ENCODE measurements at places on chromosomes 5 and 9. TPM values are rescaled to one million over a fixed set of nuclear protein-coding genes. Genes with fewer than 3 reads are reported as not detected.
A peak's percentile ranks its signal among the peaks of the same experiment; 100 is the strongest.

DNA sequence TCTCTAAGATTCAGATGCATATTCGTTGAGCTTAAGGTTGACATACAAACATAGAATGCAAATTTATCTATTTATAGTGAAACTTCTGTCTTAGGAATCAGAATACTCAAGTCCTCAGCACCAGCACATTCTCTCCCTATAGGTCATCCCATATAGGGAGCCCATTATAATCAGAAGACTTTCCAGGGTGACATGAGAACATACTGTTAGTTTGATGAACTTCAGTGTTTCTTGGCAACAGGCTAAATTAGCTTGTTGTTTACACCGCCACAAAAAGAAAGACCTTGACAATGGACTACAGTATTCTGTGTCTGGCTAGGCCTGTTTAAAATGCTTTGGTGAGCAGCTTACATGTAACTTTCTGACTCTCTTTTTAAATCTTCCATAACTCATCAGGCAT lies 104.2 kb downstream of the TAF11L14 start:
- no peak for DNase-seq

INIP gene
- total RNA-seq = 22.0 TPM

- no peak for DNase-seq
These were observed 69.6 kb downstream of the MAN2A1 start for GRCh38 chr5:109759306-109759705.

GRIN3A gene
- not detected for total RNA-seq

TMEM141 gene
- 32.5 TPM for total RNA-seq

DNA sequence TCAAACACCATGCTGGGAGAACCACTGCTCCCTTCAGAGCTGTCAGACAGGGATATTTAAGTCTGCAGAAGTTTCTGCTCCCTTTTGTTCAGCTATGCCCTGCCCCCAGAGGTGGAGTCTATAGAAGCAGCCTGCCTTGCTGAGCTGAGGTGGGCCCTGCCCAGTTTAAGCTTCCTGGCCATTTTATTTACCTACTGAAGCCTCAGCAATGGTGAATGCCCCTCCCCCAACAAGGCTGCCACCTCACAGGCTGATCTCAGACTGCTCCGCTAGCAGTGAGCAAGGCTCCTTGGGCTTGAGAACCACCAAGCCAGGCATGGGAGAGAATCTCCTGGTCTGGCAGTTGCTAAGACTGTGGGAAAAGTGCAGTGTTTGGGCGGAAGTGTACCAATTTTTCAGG lies 205.5 kb upstream of the PTGER4 start:
- DNase-seq = no peak

DNA sequence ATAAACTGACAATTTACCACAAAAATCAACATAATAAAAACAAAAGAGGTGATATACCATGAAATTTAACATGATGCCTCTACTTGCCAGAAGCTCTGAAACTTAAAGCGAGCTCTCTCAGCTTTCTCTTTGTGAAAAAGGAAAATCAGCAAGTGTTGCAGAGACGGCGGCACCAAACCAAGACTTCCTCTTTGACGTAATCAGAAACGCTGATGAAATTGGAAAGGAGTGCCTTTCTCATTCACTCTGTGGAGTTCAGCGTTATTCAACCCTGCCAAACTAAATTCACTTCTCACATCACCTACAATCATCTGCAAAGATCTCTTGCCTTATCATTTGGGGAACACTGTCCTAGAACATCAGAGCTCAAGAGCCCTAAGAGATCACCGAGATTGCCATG lies 32.2 kb downstream of the ANXA6 start:
- DNase-seq = no peak

- no peak for DNase-seq
These were observed 10.2 kb upstream of the ERGIC1 start for GRCh38 chr5:172823840-172824362.

HTR4 gene
- total RNA-seq = not detected

ESM1 gene
- total RNA-seq = not detected

- DNase-seq = no peak
These were observed 67.4 kb upstream of the DMRTA1 start for GRCh38 chr9:22379272-22379671.

LPAR1 gene
- total RNA-seq = 35.4 TPM

- no peak for DNase-seq
These were observed 15.1 kb downstream of the GPSM1 start for GRCh38 chr9:136342181-136343120.

HAVCR2 gene
- not detected for total RNA-seq

- no peak for DNase-seq
These were observed 111.0 kb upstream of the PTCH1 start for GRCh38 chr9:95627802-95628201.

DNA sequence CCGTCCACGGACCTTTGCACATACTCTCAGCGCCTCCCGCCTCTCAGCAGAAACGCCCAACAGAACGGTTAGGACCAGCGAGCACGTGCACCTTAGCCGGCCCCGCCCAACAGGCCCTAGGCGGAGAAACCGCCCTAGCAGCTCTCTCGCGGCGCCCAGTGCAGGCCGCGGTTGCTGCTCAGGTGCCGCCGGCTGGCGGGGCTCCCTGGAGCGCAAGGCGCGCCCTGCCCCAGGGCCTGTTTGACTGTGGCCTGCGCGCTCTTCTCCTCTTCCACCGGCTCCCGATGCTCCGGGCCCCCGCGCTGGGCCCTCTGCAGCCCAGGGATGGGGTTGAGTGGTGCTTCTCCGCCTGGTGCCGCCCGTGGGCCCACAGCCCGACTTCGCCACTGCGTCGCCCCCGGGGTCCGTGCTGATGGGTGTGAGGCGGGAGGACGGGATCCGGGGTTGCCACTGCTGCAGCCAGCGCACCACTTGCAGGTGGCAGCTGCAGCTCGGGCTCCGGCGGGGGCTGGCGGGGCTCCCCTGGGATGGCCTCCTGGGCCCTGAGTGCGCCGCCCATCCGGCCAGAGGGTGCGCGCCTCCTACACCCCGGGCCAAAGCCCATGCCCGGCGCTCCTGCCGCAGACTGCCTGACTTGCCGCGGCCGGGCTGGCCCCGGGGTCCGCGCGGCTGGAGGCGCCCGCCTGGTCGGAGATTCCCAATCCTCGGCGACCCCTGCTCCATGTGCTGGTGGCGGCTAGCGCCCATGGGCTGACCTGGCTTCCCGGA lies 1889.4 kb upstream of the CDH9 start:
- DNase-seq = peak; percentile 85

PCDHGA7 gene
- 0.17 TPM for total RNA-seq

PKD2L2 gene
- total RNA-seq = not detected

PCDHGB6 gene
- total RNA-seq = 56.8 TPM

DNA sequence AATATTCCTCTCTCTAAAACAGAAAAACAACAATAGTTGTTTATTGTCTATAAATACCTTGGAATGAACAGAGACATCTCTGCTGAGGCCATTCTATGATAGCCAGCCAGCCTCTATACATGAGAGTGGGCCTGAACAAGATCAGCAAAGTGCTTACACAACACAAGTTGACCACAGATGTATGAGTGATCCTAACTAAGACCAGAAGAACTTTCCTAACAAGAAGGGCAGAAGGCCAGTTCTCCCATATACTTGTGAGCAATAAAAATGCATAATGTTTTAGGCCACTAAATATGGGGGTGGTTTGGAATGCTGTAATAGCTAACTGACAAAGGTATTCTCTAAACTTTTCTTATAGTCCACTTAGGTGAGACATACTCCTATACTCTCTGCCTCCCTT lies 345.7 kb downstream of the SPATA31D1 start:
- DNase-seq = no peak

GRCh38 chr5:138936225-138936967 lies 61.3 kb upstream of the LRRTM2 start:
- DNase-seq = peak; percentile 75

DNA sequence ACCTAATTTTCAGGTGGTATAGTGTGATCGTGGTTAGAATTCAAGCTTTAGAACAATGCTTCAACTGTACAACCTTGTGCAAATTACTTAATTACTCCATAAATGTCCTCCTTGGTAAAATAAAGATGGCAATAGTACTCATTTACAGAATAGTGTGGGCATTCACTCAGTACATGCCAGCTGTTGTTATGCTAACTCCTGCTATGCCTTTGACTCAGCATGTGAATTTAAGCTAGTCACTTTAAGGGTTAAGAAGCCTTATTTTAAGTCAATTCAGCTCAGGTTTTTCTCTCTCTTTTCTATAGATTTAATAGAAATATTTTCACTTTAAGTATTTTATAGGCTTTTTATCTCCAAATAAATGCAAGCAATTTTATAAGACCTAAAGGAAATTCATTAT lies 335.6 kb upstream of the ITGA1 start:
- DNase-seq = no peak

OSMR gene
- total RNA-seq = 20.8 TPM

PCDHA4 gene
- 7.1 TPM for total RNA-seq

PTGS1 gene
- total RNA-seq = 0.59 TPM

- DNase-seq = no peak
These were observed 58.2 kb downstream of the ZNF354C start for GRCh38 chr5:179118338-179118737.

- no peak for DNase-seq
These were observed 268.2 kb downstream of the MLLT3 start for GRCh38 chr9:20353931-20354652.

- DNase-seq = no peak
These were observed 24.0 kb downstream of the ZDHHC11B start for GRCh38 chr5:760363-761058.

DNA sequence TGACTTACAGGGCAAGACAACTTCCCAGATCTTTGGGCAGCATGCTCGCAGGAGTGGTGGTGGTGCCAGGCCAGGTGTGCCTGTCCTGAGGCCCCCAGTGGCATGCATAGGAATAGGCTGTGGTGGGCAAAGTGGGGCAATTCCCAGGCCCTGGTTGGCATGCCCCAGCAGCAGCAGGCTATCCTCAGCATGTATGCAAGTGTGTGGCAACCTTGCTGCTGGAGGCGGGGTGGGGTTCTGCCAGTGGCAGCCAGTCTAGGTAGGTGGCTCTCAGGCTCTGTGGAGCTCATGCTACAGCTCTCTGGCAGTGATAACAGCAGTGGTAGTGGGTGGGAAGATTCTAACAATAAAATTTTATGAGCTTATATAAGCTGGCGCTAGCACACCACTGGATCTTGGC lies 27.7 kb upstream of the C6 start:
- peak; percentile 53 for DNase-seq

GRCh38 chr9:1876891-1877496 lies 138.2 kb upstream of the SMARCA2 start:
- no peak for DNase-seq

GRCh38 chr5:1934056-1934394 lies 51.3 kb upstream of the IRX4 start:
- DNase-seq = no peak

DNA sequence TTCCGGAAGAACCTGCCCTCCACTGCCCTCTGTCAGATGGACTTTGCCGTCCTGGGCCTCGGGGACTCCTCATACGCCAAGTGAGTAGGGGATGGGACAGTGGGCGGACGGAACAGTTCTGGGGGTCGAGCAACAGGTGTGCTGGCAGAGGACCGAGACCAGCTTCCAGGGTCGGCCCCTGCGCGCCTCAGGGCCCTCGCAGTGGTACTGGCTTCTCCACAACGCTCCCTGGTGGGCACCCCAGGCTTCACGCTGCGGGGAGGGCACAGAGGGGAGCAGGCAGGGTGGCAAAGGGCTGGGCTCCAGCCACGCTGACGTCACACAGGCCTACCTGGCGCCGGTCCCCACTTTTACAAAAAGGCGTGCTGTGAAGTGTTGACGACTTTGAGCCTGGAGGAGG lies 7.0 kb downstream of the NDOR1 start:
- no peak for DNase-seq

INSL6 gene
- total RNA-seq = not detected

DNA sequence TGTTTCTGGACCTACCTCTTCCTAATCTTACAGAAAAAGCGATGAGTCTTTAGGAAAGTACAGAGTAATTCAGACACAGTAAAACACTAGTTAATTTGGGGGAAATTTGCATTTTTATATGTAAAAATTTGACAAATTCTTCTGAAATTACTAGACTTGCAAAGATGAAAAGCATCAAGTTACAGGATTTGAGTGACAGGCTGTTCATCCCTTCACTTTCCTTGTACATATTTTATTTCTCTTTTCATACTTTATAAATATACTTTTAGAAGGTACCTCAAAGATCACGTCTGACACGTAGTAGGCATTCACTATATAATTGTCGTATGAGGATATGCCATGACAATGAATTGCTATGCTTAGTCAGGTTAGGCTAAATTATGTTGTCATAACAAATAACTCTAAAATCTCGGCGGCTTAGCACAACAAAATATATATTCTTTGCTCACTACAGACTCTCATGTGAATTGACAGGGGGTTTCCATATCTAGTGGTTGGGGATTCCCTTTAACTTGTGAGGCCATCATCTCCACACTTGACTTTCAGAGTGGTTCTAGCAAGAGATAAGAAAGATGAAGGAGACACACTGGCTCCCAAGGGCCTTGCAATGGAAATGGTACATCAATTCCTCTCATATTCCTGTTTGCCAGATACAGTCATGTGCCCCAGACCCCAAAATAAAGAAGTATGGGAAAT lies 154.1 kb upstream of the TUT7 start:
- DNase-seq = no peak

CCIN gene
- 2.4 TPM for total RNA-seq

- no peak for DNase-seq
These were observed 27.7 kb upstream of the GABRP start for GRCh38 chr5:170755679-170756456.

GRCh38 chr5:16673241-16674201 lies 56.7 kb upstream of the RETREG1 start:
- no peak for DNase-seq

- no peak for DNase-seq
These were observed 290.2 kb upstream of the POU5F2 start for GRCh38 chr5:94031631-94032030.

- DNase-seq = no peak
These were observed 88.8 kb downstream of the BOD1 start for GRCh38 chr5:173527671-173528070.

- DNase-seq = no peak
These were observed 861 bp downstream of the ZFYVE16 start for GRCh38 chr5:80408484-80409366.

- no peak for DNase-seq
These were observed 885 bp downstream of the MPDZ start for GRCh38 chr9:13278368-13279246.

- no peak for DNase-seq
These were observed 185.9 kb upstream of the RASA1 start for GRCh38 chr5:87081511-87082372.

PFN3 gene
- total RNA-seq = not detected

All from chondrocyte (in vitro differentiated cells).